Fibroblast of pulmonary artery (primary cell): ENCODE measurements at places on chromosomes 4 and X.

GRCh38 chr4:109094056-109094455 is 208.4 kb downstream of the COL25A1 start:
- no peak for DNase-seq

DNA sequence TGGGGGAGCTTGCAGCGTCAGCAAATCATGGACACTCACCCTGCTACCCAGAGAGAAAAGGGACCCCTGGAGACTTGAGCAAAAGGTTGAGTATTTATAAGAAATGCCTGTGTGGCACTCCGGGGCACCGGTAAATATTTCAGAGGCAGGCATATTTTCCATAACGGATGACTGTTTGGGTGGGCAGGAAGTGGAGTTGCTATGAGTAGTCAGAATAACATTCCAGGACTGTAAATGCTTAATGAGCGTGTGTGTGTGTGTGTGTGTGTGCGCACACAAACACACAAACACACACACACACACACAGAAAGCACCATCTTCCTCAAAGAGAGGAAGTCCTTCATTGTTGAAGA is 74.6 kb downstream of the MXRA5 start:
- DNase-seq, result peak; percentile 77

GRCh38 chr4:155591738-155592143 is 74.9 kb upstream of the GUCY1A1 start:
- no peak for DNase-seq

- no peak for DNase-seq
These were observed 119.5 kb upstream of the EPHA5 start for GRCh38 chr4:65789805-65790204.

GRCh38 chrX:37347420-37347819 is 1.7 kb upstream of the PRRG1 start:
- peak; percentile 80 for DNase-seq

GRCh38 chr4:16122784-16123183 is 39.0 kb upstream of the PROM1 start:
- DNase-seq, result no peak

DNA sequence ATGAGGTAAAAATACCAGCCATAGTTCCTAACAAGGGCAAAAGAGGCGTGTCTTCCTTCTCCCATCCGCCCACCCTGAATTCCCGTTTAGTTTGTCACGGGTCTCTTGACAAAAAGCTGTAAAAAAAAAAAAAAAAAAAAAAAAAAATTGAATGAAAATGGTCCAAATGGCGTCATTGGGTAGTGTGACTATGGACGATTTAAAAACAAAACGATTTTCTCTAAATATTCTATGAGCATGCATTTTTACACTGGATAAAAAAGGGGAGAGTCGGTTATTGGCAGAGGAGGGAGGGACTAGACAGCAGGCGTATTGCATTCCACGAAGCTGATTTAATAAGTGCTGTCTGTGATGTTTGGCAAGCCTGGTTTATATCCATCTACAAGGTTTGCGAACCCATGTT is at the start of gene FAM133A:
Gene FAM133A (plus strand): TSS at position 338 of the 403 bp plus-strand sequence. CDS start 35,214 bp downstream, outside the sequence.
- DNase-seq, result peak; percentile 32

DNA sequence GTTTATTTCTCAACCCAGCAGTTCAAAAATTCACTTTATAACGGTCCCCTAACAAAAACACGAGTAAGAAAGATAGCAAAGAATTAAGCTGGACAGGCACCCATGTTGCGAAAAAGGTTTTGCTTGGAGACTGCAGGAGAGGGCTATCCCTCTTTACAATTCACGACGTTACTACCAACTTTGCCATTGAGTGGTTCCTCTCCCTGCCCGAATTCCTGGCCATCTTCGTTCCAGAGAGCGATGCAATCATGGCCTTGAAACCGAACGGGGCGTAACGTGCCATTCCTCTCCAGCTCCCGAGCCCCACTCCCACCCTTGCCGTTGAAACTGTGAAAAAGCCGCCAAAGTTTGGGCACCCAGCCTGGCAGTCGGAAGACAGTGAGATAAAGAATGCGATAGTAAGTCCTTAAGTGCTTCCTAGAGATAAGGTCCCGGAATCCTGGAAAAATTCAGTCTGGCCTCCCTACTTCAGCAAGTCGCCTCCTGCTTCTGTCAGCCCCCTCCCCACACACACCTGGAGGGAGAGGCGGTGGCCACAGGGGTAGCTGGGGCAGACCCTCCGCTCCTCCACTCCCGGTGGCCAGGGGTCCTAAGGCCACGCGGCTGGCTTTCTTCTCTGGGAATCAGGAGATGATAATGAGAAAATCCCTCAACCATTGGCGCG is 65.2 kb downstream of the FBXO8 start:
- DNase-seq, result peak; percentile 30

DNA sequence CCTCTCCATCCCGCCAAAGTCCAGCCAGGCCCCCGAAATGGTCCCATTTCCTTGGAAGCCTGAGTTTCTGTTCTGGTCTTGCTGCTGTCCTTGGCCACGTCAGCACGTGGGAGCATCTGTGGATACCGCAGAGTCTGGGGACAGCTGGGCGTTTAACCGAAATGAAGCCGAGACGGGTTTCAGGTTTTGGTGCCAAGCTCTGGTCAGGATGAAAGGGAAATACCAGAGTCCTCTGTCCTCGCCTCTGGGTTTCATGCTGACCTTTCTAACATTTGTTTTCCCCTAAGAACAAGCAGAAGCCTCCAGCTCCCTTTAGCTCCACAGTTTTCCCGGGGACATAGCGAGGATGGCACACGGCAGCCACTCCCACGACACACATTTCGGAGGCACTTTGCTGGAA is 19.7 kb downstream of the SHOX start:
- DNase-seq, result no peak

DNA sequence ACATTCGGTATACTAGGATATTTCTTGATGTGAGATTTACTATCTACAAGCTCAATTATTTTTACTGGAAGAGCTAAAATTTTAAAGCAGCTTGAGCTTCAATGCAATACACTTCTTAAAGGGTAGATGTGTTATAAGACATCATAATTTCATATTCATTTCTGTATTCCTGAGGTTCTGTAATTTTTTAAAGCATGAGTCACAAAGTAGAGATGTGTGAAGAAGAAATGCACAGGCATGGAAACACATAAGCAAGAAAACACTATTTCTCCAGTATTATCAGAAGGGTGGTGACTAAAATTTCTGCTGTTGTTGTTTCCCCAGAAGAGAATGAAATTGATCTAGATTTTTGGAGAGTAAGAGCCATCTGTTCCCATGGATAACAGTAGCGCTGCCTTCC is 72.6 kb downstream of the INPP4B start:
- no peak for DNase-seq
